ENCODE measurements at places on chromosomes 5 and 9.

DNA sequence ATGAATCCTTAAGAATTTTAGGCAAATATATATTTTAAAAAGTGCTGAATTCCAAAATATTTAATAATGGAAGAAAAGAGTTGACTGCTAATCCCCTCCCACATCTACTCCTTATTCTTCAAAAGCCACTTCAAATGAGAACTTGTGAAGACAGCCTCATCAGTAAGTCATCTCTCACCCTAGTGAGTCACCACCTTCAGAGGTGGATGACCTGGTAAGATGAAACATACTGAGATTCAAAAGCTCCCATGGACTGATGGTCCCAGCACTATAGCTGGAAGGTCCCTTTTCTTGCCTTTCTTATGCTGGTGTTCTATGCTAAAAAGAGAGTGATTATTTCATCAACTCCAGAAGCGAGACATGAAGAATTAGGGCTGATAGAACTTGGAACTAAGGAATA, 37.8 kb upstream of the SPDL1 start:
- no peak for DNase-seq

- no peak for DNase-seq
These were observed 65.9 kb downstream of the ZSWIM6 start for GRCh38 chr5:61397937-61398336.

GRCh38 chr9:129693741-129694140, 28.3 kb downstream of the PRRX2 start:
- DNase-seq, result no peak

DNA sequence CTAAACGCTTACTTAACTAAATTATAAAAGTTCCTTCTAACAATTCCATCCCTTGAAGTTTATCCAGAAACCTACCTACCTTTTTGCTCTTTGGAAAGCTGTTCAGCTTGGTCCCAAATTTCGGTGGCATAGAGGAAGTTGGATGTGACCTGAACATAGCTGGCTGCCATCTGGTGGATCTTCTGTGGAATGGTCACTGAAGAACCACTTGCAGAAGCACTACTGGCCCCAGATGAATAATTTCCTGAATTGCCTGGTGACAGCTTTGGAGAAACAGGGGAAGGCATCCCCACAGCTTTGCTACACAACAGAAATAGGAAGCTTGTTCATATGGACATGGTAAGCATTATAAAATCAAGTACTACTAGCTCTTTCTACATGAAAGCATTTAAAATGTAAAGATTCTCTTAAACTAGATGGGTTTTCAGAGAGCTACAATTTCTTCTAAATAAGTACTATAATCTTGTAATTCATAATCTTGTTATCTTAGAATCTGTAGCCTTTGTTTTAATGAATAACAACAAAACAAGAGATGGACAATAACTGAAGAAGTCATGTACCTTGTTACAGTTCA, 9.9 kb downstream of the LEAP2 start:
- no peak for DNase-seq

DNA sequence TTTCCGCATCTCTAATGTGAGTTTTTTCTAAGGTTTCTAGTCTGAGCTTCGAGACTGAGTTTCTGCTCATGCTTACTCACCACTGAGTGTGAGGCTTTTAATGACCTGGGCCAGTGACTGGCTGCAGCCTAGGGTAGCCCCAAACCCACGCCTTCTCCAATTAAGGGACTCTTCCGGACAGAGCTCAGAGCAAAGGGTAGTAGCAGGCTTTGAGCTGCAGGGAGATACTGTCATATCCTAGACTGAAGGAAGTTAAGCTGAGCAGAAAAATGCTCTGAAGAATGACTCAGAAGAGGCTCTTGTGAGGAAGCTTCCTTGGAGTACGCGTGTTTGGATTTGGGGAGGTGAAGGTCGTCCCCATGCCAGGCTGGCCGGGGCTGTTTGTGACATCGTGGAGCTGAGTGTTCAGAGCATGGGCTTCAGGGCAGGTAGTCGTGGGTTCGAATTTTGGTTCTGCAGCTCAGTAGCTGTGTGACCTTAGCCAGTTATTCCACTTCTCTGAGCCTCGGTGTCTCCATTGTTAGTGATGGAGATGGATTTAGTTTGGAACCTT, 3.5 kb downstream of the USP20 start:
- DNase-seq, result no peak

GRCh38 chr5:56985936-56986625, 34.2 kb upstream of the MIER3 start:
- DNase-seq, result no peak

DNA sequence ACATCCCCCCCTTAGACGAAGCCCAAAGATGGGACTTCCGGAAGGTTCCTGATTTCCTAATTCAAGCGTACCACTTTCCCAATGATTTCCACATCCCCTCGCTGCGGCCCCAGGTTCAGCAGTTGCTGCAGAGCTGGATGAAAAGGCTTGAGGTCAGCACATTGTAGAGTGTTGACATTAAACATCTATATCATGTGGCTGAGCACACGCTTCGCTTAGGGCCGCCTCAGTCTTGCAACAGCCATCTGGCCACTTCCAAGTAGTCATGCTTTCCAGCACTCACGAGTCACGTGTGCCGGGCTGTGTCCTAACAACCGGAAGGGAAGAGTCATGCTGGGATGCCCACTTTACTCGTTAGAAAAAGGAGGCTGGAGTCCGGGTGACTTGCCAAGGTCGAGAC, 340.6 kb upstream of the IRX4 start:
- no peak for DNase-seq

DNA sequence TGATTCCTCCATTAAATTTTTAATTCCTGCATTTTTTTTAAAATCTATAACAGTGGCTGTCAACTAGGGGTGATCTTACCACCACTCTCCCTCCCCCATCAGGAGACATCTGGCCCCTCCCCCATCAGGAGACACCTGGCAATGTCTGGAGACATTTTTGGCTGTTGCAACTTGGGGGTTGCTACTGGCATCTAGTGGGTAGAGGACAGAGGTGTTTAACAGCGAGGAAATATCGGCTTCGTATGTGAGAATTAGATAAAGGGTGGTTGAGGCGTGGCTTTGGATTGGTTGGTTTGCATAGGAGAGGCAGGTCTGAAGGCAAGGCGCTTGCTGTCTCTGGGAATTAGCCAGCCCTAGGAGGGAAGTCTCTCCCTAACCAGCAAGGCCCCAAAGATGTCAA, 10.5 kb downstream of the CDHR2 start:
- DNase-seq, result peak; percentile 71

DNA sequence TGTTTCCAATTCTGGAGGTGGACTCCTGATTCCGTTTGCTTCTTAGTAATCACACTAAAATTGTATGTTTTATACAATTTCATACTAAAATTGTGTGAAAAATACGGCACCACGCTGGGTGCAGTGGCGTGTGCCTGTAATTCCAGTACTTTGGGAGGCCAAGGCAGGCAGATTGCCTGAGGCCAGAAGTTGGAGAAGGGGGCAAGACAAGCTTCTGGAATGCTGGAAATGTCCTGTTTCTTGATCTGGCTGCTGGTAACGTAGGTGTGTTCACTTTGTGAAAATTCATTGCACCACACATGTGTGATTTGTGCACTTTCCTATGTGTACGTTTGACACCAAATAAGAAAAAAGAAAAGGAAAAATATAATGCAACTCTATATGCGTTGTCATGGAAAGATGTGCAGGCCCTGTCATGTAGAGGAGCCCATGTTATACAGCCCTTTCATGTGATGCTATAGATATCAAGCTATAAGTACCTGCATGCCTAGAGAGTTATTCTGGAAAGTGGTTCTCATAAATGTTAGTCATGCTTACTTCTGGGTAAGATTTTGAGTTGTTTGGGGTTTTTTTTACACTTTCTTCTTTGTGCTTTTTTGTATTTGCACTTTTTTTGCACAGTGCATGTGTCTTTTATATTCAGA, 119.9 kb downstream of the TMEM174 start:
- no peak for DNase-seq

DNA sequence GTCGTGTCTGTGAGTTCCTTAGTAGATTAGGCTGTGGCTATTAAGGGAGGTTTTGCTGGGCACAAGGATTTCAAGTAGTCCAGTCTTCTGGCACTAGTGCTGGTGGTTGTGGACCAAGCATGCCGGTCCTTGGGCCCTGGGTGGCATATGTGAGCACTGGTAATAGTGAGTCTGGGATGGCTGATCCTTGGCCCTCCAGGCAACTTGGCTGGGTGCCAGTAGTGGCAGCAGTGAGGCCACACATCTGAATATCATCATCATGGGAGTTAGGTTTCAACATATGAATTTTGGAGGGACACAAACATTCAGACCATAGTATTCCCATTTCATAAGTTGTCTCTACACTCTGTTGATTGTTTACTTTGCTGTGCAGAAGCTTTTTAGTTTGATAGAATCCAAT, 25.3 kb upstream of the APBA1 start:
- no peak for DNase-seq

- no peak for DNase-seq
These were observed 3.7 kb downstream of the ROPN1L start for GRCh38 chr5:10445352-10445751.

- no peak for DNase-seq
These were observed 229.9 kb upstream of the MAP3K1 start for GRCh38 chr5:56585461-56585860.

GRCh38 chr5:21685522-21685921, 1167.6 kb downstream of the CDH12 start:
- no peak for DNase-seq

DNA sequence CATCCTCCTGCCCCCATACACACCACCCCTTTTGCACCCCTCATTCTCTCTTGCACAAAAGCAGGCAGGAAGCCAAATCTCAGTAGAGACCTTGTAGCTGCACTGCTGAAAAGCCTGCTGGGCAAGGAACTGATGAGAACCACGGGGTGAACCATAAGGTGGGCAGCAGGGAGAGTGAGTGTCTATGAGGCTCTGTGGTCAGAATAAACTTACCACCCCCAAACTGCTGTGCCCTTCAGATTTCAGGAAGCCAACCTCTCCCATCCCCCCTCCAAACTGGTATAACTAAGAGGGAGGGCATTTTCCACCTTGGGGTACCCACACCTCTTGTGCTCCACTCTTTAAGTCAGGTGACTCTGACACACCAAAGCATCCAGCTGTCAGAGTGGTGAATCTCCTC, 471.4 kb downstream of the SPOCK1 start:
- DNase-seq, result no peak

- DNase-seq, result peak; percentile 1
These were observed 64.7 kb downstream of the FGF1 start for GRCh38 chr5:142621227-142621626.

- DNase-seq, result peak; percentile 27
These were observed 48.6 kb upstream of the ADCY2 start for GRCh38 chr5:7347377-7347776.

- DNase-seq, result no peak
These were observed 7.5 kb downstream of the HSPA5 start for GRCh38 chr9:125233678-125234077.

DNA sequence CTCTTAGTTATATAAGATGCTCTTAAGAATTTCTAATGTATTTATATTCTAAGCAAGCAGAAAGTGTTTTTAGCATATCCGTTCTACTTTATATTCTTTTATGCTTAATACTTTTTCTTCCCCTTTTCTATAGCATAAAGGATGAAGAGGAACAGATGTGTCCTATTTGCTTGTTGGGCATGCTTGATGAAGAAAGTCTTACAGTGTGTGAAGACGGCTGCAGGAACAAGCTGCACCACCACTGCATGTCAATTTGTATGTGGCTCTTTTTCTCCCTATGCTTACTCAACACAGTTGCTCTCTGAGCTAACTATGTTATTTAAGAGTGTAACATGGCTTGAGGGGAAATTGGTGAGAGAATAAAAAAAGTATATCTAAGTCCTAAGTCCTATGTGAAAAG, 37.6 kb upstream of the SETD9 start:
- no peak for DNase-seq

DNA sequence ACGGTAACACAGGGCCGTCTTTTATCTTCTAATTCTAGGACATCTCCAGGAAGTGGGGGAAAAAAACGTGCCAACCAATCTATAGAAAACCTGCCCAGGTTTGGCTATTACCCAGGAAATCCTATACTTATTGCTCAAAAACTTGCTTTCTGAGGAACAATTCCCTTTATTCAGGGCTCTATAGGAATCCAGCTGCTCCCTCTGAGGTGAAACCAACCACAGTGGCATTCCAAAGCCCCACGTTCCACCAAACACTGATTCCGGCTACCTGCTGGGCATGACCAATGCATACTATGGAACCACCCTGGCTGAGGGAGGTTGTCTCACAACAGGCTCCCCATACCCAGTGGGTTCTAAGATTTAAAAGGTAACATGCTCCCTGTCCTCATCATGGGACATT, 57.6 kb downstream of the GLIS3 start:
- no peak for DNase-seq

DNA sequence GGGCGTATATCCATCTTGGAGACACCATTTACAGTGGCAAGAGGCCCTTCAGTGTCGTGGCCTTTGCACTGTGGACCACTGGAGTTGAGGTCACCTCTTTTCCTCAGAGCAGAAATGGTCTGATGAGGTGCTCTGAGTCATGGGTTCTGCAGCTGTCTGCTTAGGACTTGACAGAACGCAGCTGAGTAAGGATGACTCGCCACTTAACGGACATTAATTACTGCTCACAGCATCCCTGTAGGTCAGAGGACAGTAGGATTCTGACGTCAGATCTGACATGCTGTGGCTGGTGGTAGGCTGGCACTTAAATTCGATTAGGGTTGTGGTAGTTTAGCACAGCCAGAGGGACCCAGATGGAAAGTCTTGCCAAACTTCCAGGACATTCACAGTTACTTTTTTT, 479.4 kb downstream of the DMAC1 start:
- no peak for DNase-seq

GRCh38 chr5:82622711-82623514, 344.8 kb upstream of the RPS23 start:
- DNase-seq, result no peak

- DNase-seq, result no peak
These were observed 23.4 kb downstream of the WNK2 start for GRCh38 chr9:93207326-93207814.

- DNase-seq, result peak; percentile 96
These were observed at the start of gene PRR7 for GRCh38 chr5:177446200-177447065. Gene PRR7 (plus strand): TSS chr5:177446814. CDS start chr5:177455068, 8,254 bp downstream.

DNA sequence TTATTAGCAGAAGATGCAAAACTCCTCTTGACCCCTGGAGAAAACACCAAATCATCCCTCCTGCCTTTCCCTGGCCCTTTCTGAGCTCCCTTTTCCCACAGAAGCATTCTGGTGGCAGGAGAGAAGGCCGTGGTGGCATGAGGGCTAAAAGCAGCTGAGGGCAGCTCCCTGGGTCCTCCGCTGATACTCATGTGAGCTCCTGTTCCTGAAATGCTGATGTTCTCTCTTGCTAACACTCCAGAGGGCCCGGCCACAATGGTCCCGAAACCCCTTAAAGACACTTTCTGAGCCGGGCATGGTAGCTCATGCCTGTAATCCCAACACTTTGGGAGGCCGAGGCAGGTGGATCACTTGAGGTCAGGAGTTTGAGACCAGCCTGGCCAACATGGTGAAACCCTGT, 183.1 kb downstream of the HSPA4 start:
- no peak for DNase-seq

DNA sequence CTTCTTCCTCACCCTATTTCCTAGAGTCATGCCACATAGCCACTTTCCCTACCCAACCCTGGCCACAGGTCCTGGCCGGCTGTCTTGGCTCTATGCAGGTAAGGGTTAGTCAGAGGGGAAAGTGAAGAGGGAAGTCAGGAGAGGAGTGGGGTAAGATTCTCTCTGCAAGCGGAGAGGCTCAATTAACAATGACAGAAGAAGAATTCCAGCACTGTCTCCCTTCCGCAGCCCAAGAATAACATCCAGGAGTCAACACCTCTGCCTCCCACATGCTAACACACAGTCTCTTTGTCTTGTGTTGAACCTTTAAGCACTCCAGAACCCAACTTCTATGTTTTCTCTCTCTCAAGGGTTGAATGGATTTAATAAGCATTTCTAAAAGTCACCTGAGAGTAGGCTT, 235.1 kb upstream of the ANKRD55 start:
- no peak for DNase-seq

Measured in H7 (cell line).